ENCODE measurements at places on chromosomes 12 and 14.

DNA sequence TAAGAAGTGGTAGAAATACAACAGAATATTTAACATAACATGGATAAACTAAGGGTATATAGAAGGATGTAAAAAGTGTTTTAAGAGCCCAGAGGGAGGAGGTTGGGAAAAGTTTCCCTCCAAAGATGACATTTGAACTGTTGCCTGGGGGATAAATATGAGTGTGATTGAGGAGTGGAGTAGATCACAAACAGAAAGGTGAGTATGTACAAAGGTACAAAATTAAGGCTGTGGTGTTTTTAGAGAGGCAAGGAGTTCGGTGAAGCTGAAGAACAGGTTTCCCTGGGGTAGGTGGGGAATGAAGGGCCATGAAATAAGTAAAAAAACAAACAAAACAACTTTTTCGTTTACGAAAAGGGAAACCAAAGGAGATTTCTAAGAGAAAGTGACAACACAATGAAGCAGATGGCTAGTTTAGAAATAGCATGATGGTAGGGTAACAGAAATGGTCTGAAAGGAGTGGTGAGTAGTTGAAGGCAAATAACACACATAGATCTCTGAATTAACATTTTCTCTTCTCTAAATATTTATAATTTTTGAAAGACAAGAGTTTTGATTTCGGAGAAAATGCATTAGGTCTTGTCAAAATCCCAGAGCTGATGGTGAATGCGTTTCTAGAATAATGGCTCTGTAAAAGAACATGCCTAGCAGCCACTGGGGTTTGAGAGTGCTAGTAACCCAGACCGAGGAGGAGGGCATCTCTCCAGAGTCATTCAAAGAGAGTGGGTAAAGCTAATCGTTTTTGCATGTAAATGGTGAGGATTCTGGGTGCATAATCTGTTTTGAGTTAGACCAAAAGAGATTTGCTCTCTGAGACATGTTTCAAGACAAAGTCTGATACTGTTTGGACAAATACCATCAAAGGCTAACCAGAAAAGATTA is 240.4 kb upstream of the DCN start:
- DNase-seq: no peak

- DNase-seq: no peak
These were observed 725.0 kb upstream of the FLRT2 start for GRCh38 chr14:84804895-84805294.

DNA sequence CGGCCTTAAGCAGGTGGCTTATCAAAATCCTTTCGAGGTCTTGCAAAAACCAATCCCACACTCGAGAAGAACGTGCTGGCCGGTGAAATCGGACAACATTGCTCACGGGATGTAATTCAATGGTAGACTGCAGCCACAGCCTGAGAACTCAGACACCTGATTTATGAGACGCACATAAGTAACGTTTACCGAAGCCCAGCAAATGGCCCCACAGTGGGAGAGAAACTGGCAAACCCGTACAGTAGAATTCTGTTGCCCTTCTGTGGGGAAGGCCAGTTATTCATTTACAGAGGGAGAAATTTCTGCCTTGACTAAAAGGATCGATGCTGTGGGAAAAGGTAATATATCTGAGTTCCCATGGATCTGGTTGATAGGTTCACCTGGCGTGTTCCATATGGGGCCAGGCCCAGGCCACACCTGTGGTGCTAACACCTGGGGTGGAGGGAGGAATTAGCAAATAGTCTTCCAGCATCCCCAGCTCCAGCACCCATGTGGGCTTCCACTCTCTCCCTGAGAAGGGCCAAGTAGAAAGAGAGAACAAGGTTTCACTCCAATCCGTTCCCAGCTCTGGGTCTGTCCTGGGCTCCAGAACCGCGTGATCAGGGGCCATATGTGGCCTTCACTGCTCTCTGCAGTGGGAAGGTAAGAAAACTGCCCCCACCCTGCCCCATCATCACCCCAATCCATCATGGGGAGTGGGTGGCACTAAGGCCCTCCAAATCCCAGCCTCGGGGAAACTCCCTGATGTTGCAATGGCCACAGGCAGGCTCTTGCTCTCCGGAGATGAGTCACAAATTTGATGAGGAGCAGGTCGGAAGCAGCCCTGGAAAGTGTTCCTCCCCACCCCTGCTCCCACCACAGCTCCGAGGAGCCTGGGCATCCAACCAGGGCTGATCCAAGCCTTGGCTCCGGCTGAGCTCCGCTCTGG is 12.7 kb downstream of the BDKRB1 start:
- DNase-seq: no peak

DNA sequence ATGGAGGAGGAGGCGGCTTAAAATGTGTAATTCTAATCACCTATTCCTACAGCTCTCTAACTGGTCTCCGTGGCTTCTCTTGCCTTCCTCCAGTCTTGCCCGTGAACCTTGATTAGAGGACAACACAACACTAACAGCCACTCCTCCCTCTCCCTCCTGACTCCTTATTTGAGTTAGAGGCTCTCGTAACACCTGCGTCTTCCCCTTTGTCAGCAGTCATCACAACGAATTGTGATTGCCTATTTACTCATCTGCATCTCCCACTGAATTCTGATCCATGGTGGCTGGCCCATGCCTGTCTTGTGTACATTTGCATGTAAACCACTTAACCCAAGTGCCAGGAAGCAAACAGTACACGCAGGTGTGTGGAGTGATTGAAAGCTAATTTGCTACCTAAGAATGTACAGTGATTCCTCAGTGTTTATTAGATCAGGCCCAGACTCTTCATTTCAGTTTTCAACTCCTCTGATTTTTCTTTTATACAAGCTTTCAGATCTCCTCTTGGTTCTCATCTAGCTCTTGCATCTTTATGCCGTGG is 154.5 kb downstream of the MON2 start:
- no peak for DNase-seq

DNA sequence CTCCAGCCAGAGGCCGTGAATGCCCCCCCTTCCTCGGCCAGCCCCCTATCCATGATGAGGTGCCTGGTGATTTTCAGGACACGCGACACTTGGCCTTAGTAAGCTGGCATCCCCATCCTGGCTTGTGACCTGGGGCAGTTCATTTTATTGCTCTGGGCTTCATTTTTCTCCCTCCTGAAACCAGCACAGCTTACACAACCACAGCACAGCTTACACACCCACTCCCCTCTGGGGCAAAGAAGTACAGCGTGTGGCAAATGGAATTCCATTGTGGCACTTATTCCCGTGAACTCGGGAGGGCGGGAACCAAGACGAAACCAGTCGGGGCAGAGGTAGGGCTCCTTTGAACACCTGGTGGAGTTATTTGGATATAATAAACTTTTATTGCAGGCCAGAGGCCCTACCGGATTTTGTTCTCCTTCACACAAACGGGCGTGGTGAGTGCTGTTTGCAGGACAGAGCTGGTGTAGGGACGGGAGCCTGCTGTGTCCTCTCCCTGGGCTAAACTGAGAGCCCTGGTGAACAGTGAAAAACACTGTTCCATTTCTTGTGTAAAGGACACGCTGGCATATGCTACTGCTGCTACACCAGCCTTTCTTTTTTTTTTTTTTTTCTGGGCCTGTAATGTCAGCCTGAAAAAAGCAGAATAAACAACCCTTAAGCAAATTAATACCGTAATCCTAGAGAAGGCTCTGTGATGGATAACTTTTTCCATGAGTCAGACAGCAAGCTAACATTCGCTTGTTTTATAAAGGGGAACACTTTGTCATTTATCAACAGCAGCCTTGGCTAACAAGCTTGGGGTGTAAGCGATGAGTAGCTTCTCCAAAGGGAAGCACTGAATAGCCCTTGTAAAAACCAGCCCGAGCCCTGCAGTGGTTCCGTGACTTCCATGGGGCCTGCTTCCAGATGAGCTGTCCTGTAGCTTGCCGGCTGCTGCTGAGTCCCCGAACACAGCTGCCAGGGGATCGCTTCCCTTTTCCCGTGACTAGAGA is 29.3 kb downstream of the CD9 start:
- no peak for DNase-seq

DNA sequence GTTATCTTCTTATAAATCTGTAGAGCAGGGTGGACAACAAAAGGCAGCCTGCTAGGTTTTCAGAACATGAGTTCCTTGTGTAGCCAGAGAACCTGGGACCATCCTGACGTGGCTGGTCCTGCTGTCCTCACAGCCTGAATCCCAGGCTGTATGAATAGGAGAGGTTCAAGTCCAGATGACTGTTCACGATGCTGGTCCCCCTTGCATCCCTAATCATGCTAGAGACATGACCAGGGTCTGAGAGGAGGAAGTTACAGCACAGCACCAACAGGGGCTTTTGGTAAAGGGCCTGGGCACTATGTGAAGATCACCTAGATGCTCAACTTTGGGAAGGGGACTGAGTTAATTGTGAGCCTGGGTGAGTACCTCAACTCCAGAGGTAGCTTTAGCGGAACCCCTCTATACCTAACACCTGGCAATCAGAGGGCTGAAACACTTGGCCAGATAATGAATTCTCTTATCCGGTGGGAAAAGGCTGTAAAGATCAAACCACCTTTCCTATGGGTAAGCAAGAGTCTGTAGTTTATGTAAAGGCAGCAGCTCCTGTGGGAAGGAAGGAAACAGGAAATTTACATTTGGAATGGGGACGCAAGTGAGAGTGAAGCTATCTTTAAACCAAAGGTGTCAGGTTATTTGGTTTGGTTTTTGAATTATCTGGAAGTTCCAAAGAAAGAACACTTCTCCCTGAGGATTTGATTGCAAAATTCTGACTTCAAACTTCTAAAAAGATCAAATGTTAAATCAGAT is 112.8 kb downstream of the DAD1 start:
- no peak for DNase-seq

DNA sequence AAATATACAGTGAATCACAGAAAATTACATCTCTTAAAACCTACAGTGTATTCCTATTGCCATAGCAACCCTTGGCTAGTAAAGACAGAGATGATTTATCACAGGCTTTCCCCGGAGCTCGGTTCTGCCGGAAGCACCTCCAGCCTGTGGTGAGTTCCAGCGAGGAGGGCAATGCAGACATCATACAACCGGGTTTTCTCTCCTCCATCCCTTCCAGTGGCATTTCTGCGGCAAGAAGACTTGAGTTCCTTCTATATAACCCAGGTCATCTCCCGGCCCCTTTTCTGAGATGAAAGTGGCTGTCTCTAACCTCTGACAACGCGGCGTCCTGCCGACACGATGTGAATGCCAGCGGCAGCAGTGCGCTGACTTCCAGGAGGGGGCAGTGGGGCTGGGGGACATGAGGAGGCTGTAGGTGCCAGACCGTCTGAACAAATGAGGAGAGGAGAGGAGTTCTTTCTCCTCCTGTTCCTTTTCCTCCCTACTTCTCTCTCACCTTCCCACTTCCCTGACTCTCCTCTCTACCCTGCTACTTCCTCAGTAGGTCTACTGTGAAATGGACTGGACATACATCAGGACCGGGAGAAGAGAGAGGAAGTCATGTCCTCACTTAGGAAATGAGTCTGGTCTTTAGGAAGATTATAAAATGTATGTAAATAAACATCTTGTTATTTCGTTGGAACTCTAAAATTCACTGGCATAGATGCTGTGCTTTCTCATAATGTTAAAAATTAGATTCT is 68.6 kb upstream of the MAX start:
- peak; percentile 62 for DNase-seq

GRCh38 chr14:70718383-70719118 is 76.8 kb downstream of the TTC9 start:
- no peak for DNase-seq

GRCh38 chr14:95895720-95896119 is 19.1 kb downstream of the TUNAR start:
- DNase-seq: no peak

DNA sequence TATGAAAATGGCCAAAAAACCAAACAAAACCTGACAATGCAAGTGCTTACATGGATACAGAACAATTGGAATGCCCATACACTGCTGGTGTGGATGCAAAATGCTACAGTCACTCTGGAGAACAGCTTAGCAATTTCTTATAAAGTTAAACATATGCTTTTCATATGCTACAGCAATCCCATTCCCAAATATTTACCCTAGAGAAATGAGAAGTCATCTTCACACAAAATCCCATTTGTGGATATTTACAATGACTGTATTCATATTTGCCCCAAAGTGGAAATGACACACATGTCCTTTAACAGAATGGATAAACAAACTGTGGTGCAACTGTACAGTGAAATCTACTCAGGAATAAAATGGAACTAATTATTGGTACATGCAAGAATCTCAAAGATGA is 20.4 kb downstream of the SAV1 start:
- no peak for DNase-seq

DNA sequence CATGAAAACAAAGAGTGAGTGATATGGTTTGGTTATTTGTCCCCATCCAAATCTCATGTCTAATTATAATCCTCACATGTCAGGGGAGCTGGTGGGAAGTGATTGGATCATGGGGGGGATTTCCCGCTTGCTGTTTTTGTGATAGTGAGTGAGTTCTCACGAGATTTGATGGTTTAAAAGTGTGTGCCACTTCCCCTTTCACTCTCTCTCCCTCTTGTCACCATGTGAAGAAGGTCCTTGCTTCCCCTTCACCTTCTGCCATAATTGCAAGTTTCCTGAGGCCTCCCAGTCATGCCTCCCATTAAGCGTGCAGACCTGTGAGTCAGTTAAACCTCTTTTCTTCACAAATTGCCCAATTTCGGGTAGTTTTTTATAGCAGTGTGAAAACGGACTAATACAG is 2.1 kb upstream of the ATXN7L3B start:
- no peak for DNase-seq

GRCh38 chr14:21436567-21437062 is 19.3 kb downstream of the CHD8 start:
- no peak for DNase-seq

GRCh38 chr14:73233564-73233963 is 3.7 kb upstream of the PAPLN start:
- DNase-seq: no peak

GRCh38 chr12:89129167-89129870 is 223.0 kb downstream of the DUSP6 start:
- DNase-seq: no peak

DNA sequence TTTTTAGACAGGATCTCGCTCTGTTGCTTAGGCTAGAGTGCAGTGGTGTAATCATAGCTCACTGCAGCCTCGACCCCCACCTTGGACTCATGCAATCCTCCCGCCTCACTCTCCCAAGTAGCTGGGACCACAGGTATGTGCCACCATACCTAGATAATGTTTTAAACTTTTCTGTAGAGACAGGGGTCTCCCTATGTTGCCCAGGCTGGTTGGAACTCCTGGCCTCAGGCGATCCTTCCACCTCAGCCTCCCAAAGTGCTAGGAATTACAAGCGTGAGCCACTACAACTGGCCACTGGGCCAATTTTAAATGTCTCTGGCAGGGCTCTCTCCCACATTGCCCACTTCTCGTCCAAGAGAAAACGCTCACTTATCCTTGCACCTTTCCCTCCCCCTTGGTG is 66.5 kb upstream of the DACT1 start:
- DNase-seq: no peak

DNA sequence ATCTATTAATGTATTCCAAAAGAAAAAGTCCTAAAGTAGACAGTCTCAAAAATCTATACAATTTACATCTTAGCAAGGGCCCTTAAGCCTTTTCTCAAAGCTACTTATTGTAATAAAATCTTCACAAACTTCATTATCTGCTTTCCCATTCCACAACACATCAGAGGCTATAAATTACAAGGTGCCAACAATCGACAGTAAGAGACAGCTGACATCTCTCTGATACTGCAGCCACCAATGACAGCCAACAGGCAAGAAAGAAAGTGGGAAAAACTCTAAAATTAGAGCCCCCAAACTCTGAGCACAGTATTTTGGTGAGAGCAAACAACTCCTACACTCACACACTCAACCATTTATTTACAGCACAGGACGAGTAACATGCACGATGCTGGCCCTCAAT is 2.2 kb downstream of the ANGEL1 start:
- DNase-seq: no peak

- no peak for DNase-seq
These were observed 86.0 kb upstream of the HIF1A start for GRCh38 chr14:61609191-61609843.

GRCh38 chr12:130068741-130069140 is 93.5 kb upstream of the FZD10 start:
- DNase-seq: no peak

GRCh38 chr14:93317210-93317874 is 15.5 kb downstream of the BTBD7 start:
- no peak for DNase-seq
